ENCODE measurements at places on chromosomes 1 and 21.

GRCh38 chr1:1237874-1238701 is 6.1 kb downstream of the B3GALT6 start:
- no peak for DNase-seq

- no peak for DNase-seq
Observed at GRCh38 chr1:205583461-205584130, 48.2 kb downstream of the ELK4 start.

DNA sequence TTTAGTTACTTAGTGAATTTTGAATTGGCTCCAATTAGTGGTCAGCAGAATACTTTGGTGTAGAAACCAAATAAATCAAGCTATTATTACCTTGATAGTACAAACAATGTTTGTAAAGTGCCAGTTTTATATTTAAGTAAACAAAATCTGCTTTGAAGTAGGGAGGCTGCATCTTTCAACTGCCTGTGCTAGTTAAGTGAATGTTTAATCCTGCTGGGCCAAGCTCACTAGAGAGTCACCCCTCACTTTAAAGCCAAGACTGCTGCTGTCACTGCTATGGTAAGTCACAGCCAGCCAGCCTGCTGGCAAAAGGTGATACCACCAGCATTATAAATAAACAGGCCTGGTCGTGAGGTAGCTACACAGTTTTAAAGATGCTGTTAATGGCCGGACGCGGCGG is 10.3 kb upstream of the CFAP126 start:
- no peak for DNase-seq

GRCh38 chr1:192756314-192756713 is 52.5 kb upstream of the RGS2 start:
- DNase-seq: no peak

DNA sequence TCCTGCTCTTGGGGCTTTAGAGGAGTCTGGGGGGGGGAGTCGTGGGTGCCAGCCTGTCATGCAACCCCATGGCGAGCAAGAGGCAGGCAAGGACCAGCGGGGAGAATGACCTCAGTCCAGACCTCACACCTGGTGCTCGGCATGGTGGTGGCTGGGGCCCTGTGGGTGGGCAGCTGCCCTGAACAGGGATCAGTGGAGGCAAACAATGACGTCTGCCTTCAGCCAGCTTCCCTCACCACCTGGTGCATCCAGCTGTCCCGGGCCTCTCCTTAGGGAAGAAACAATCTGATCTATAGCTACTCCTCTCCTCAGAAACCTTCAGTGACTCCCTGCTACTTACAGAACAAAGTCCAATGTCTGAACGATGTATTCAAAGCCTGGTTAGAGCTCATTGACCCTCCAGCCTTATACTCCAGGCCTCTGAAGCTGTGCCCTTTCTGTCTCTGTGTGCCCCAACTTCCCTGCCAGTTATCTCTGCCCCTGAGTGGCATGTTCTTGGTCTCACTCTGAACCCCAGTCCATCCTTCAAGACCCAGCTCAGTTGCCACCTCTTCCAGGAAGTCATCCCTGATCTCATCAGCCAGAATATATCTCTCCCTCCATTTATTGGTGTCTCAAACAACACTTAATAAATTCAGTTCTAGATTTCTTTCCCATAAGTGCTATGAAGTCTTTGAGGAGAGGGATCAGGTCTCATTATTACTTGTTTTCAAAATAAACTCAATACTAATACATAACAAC is 6.6 kb downstream of the PADI2 start:
- DNase-seq: no peak

- DNase-seq: no peak
Observed at GRCh38 chr1:156247460-156248322, at the start of gene PAQR6. PAQR6 (minus strand) TSS chr1:156248056; CDS start chr1:156246731, 1,325 bp downstream.

DNA sequence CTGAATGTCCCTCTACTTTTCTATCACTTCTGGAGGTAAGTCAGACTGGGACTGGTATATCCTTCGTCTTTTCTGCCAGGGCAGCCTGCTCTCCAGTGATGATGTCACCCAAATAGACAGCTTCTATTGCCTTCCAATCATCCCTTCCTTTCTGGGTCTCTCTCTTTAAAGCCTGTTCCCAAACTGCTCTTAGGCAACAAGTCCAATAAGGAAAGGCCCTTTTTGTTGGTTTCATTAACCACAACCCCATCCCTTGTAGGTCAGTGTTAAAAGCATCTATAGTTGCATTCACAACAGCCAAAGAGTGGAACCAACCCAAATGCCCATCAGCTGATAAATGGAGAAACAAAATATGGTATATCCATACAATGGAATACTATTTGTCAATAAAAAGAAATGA is 114.4 kb downstream of the CNIH3 start:
- no peak for DNase-seq

GRCh38 chr1:208357644-208358507 is 113.7 kb upstream of the PLXNA2 start:
- DNase-seq: no peak
